ENCODE measurements at places on chromosomes 1 and 21.

GRCh38 chr1:99702221-99702620, 56.3 kb downstream of the PALMD start:
- DNase-seq: no peak

DNA sequence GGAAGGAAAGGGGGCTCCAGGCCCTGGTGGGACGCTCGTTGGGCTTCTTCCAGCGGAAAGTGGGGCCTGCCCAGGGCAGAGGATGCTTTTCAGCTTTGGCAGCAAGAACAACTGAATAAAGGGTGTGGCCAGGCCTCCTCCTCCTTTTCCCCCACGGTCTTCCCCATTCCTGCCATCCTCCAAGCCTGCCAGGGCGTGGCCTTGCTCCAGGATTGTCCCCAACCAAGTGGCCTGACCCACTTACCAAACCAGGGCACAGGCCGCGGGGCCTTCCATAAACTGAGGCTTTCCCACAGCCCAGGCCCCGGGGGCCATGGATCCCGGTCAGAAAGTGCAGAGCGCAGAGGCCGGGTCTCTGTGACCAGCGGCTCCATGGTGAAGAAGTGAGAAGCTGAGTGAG, 33.6 kb downstream of the CASZ1 start:
- no peak for DNase-seq

DNA sequence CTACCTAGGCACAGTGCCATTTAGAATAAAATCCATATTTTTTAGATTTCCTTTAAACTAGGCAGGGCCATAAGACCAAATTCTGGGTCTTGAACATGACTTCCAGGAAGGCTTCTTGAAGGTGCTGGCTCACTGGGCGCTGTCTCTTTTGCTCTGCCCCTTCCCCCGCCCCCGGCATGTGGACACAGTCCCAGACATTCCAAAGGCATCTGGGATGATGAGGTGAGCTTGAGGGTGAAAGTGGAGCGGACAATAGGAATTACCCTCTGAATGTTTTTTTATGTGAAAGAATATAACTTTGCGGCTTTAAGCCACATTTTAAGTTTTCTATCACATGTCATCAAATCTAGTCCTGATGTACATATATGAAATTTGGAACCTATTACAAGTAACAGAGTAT, 29.4 kb downstream of the RWDD3 start:
- DNase-seq: no peak

- DNase-seq: no peak
Observed at GRCh38 chr21:34619841-34620665, 5.1 kb upstream of the RCAN1 start.

- DNase-seq: no peak
Observed at GRCh38 chr1:21662426-21663247, 6.5 kb downstream of the RAP1GAP start.

- DNase-seq: no peak
Observed at GRCh38 chr1:234148350-234148749, 224.9 kb upstream of the COA6 start.

- no peak for DNase-seq
Observed at GRCh38 chr1:110648417-110648816, 26.3 kb downstream of the KCNA3 start.

- no peak for DNase-seq
Observed at GRCh38 chr1:46172321-46172720, 2.6 kb upstream of the TSPAN1 start.

DNA sequence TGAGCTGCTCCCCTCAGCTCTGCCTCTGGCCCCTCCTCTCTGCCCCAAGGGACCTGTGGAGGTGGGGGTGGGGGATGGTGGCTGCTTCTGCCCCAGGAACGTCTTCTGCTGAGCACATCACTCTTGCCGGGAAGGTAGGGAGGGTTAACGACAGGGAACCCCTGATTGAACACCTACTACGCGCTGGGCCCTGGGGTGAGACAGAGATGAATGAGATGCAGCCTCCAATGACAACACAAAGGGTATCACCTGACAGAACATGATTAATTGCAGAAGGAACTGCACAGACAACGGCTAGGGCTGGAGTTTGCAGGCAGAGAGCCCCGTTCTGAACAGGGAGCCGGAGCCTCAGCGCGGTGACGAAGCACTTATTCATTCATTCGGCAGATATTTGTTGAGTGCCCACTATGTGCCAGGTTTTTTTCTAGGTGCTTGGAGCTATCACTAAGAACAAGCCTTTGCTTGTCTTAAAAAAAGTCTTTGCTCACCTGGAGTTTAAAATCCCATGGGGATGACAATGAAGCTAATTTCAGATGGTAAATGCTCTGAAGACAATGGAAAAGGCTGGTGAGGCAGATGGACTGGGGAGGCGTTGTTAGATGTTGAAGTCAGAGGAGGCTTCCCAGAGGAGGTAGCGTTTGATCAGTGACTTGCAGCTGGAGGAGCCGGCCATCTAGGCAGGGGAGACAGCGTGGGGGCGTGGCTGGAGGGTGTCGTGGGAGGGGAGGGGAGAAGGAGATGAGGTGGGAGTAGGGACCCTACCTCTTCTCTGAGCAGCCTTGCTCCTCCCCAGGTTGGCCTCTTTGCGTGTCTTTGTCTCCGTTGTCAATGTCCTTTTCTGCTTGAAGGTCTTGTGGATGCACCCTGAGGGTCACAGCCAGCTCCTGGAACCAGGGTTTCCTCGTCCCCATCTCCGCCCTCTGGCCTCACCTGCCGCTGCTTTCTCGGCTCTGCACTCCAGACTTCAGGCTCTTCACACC, 103.1 kb upstream of the CSF3R start:
- no peak for DNase-seq

DNA sequence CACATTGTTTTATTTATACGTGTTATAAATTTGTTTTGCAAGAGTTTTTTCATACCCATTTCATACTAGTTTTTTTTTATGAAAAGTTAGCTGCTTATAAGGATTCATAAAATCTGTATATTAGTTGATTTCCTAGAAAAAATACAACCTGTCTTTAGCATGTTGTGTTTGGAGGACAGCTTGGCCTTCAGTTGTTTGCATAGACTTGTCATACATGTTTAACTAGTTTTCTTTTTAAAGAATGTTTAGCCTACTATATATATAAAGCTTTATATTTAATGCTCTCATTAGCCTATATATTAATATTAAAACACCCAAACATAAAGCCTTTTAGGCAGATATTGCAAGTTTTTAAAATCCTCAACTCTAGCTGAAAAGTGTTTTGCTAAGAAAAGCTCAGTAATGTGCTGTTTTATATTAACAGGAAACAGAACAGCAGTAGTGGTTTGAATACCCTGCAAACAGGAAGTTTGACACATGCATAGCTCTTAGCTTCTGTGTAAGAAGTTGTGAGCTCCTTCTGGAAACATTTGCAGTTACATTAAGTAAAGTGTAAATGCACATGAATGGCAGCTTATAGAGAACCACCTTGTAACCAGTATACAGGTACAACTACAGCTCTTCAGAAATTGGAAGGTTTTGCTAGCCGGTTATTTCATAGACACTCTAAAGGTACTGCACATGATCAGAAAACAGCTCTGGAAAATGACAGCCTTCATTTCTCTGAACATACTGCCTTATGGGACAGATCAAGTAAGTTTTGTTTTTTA, at the start of gene PRKACB:
TSS of gene PRKACB (plus strand) at position 476 of the 770 bp plus-strand sequence. CDS start at position 567, 91 bp downstream.
- no peak for DNase-seq

DNA sequence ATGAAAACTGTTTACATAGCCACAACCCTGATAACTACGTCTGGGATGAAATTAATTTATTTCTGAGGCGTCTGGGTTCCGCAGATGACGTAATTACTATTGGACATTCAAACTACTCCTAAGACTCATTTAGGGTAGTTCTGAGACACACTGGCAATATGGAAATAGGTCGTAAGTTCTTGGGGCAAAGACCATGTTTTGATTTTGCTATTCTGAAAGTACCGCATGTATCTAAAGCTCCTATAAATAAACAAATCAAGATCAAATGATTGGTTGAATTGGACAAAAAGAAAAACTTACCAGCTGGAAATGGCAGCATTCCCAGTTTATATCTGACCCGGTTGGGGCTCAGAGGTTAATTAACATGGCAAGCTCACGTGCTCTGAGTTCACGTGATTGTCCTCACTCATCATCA, 74.3 kb downstream of the DHRS3 start:
- no peak for DNase-seq

DNA sequence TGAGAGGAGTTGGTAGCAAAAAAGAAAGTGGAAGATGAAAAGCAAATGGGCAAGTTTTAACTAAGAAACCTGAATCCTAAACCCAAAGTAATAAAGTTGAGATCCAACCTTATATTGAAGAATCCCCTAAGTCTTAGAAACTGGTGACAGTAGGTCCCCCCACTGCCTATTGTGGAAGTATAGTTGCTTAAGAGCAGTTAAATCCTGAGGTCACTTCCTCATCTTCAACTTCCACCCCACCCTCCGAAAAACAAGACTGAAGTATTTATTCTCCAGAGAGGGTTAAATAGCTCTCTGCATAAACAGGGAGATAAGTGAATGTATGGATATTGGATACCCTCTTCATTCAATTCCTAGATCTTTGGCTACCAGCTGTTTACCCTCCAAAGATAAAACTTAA, 3.3 kb upstream of the DSTYK start:
- no peak for DNase-seq

DNA sequence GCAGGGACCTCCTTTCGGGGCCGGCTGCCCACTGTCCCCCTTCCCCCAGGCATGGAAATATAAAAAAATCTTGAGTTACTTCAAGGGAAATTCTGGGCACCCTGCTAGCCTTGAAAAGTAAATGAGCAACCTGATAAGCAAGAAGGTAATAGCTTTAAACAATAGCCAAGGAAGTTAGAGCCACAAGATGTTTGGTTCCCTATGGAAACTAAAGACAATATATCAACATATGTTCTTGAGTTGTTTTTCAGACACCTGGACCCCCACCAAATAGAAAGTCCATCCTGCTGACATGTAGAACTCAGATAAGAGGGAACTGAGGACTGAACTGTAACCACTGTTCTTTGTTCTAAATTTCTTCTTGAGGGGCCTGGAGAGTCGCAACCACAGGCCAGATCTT, 19.3 kb upstream of the SLC35A3 start:
- no peak for DNase-seq

DNA sequence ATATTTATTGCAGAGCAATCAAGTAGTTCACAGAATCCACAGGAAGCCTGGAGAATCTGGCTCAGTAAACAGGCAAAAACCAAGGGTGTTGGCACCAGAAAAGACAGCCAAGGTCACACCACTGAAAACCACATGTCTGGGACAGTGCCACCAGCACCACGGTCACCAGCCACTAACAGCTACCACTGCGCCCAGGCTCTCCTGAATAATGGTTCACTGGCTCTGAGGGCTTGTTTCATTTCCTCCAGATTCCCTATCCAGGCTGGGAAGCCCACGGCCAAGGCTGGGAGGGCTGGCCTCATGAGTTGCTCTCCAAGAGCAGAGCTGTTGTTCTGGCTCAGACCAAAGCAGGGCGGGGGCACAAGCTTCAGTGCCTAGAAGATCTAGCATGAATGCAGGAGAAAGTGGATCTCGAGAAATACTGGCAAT, 54.5 kb upstream of the PTGFRN start:
- no peak for DNase-seq

DNA sequence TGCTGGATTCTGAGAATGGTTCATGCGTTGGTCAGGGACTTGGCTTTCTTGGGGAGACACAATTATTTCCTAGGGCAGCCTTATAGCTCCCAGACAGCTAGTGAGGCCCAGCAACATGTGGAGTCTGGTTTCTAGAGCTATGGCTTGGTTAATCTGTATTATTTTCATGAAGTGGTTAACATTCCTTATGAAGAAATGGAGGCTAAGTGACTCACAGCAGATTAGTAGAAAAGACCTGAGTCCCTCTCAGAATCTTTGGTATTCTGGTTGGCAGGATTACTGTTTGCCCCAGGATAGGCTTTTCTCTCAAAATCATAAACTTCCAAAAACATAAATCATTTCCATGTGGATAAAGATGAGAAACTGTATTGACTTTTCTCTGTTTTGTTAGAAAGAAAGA, 42.3 kb downstream of the DUSP10 start:
- DNase-seq: no peak

DNA sequence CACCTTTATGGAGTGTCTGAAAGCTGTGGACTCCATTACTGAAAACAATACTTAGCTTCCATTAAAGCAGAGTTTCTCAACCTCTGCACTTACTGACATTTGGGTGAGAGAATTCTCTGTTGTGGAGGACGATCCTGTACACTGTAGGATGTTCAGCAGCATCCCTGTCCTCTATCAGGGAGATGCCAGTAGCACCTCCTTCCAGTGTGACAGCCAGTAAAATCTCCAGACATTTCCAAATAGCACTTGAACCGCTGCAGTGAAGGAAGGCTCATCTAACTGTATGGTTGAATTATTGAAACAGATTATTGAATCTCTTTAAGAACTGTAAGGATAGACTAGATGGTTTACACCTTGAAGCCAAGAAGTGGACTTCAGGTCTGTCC, 3.1 kb downstream of the PRDM2 start:
- no peak for DNase-seq

- DNase-seq: no peak
Observed at GRCh38 chr1:81313289-81313688, 487.4 kb upstream of the ADGRL2 start.

DNA sequence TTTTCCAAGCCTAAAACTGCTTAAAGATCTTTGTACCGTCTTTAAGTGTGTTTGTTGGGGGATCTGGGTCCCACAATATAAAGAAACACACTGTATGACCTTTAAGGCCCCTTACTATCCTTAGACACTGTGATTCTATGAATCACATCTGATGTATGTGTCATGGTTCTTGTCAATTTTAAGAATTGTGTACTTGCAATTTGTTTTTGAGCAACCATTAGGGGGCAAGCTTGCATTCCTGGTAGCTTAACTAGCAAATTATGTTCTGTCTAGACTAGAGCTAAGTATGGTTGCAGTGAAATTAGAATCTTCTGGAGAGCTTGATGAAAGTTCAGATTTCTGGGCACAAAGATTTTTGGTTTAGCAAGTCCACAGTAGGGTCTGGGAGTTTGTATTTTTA, 219.5 kb downstream of the TPR start:
- peak; percentile 42 for DNase-seq

- DNase-seq: no peak
Observed at GRCh38 chr1:231183639-231184590, 22.1 kb downstream of the TRIM67 start.

DNA sequence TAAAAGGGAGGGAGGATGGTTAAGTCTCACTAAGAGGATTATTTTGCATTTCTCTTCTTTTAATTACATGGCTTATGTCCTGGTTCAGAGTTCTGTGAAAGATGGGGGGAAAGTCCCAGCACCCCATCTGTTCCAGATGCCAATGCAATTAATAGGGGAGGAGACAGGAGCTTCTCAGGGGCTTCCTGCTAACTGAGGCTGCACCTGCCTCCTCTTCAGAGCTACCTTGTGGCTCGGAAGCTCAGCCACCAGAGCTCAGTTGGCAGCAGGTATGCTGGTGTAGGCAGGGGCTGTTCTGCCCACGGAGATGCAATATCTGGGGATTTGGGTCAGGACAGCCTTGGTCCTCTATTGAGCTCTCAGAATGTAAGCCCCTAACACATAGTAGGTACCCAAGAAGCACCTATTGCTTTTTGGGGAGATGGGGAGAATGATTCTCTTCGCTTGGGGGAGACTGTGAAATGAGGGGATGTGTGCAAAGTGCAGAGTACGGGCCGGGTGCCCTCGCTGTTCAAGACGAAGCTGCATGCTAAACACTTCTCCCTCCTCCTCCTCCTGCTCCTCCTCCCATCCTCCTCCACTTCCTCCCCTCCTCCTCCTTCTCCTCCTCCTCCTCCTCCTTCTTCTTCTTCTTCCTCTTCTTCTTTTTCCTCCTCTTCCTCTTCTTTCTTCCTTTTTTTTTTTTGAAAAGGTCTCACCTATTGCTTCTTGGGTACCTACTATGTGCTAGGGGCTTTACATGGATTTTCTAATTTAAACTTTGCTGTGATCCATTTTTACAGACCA, 279.0 kb downstream of the PTPRU start:
- DNase-seq: peak; percentile 70

- DNase-seq: no peak
Observed at GRCh38 chr1:222616525-222616924, 1.4 kb upstream of the MIA3 start.

Measured in D341Med (cell line).